Activated CD4-positive, CD25-positive, alpha-beta regulatory T cell treated with anti-CD3 and anti-CD28 coated beads, Interleukin-2, amount 50 U/mL, for 72 hours (primary cell): ENCODE measurements at places on chromosomes 12 and 14.

- no peak for DNase-seq
Measured at GRCh38 chr12:46981622-46982021, 97.8 kb upstream of the PCED1B start.

GRCh38 chr12:116881325-116881876 lies at the start of gene HRK:
Gene HRK, minus strand, starts transcription at chr12:116881441. Its CDS starts 134 bp downstream, at chr12:116881307.
- no peak for DNase-seq

DNA sequence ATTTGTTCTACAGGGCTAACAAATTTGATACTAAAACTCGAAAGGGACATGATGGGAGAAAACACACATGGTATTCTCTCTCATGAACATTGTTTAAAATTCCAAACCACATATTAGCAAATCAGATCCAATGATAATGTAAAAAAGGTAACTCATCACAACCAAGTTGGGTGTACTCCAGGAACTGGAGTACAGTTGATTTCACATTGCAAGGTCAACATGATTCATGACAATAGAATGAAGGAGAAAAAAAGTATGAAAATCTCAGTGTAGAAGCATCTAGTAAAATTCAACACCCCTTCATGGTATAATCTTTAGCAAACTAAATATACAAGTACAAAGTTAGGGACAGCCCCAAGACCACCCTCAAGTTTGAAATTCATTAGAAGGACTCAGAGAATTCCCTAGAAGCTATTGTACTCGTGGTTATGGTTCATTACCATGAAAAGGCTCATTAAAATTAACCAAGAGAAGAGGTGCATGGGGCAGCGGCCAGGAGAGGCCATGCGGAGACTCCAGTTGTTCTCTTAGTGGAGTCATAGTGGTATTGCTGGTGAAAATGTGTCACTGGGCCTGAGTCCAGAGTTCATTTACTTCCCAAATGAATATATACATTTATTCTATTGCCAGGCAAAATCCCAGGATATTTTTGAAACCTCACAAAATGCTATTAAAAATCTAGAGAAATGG lies 3.1 kb upstream of the CDCA4 start:
- DNase-seq: no peak

GRCh38 chr12:103735291-103735690 lies 105.7 kb downstream of the NT5DC3 start:
- DNase-seq: no peak

GRCh38 chr14:67515386-67516079 lies 17.6 kb upstream of the PLEKHH1 start:
- DNase-seq: peak; percentile 49

GRCh38 chr12:123395236-123395635 lies 11.3 kb downstream of the KMT5A start:
- no peak for DNase-seq

- DNase-seq: no peak
Measured at GRCh38 chr14:73720636-73721035, 6.5 kb upstream of the PNMA1 start.

DNA sequence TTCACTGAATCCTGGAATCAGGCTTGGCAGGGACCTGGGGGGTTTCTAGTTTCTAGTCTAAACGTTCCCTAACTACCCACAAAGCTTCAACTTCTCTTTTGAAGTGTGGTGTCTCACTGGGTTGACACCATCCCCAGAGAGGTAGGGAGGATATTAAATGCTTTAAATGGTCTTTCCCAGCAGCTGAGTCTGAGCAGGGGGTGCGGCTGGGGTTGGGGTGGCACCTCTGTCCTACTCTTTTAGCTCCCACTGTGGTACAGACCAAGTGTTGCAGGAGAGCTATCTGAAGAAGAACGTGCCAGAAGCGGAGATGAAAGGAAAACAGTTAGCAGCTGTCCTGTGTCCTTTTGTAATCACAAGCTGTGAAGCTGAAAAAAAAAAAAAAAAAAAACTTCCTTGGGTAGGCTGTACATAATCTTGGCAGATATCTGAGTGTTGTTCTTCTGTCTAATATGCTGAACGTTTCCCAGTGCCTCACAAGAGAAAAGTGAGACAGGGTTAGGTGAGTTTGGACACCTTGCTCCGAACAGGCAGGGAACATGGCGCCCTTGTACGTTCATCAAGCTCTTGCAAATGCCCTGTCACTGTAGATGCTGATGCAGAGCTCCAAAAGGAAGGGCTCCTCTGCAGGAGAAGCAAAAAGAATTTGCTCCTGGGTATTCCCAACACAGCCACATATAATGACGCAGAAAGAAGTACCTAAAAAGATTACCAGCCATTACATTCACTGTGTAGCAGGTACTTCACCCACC lies 447.2 kb downstream of the APAF1 start:
- no peak for DNase-seq
